ENCODE measurements at places on chromosomes 6 and 20. TPM values are rescaled to one million over a fixed set of nuclear protein-coding genes. Genes with fewer than 3 reads are reported as not detected.

The THBD gene
- total RNA-seq = 44.2 TPM

The IL20RA gene
- 49.2 TPM for total RNA-seq

GRCh38 chr6:96837081-96837971, at the start of gene GPR63:
TSS of gene GPR63 (minus strand) at chr6:96837477. CDS start at chr6:96799731, 37,746 bp downstream.
- H3K4me3 ChIP-seq = peak within 1 kb of the TSS; percentile 62
- peaks cover 5% of the 10 kb centered on the region for H3K4me1 ChIP-seq
- peak within 1 kb of the TSS; percentile 53 for H3K27ac ChIP-seq
- DNase-seq = peak; percentile 52
- no peaks in the 10 kb centered on the region for H3K36me3 ChIP-seq
- H3K27me3 ChIP-seq = no peaks in the 10 kb centered on the region

The LAMA2 gene
- total RNA-seq = 118 TPM

GRCh38 chr6:113908801-113909200, 51.7 kb downstream of the MARCKS start:
- H3K4me1 ChIP-seq = no peaks in the 10 kb centered on the region
- H3K27me3 ChIP-seq = no peaks in the 10 kb centered on the region
- no peak overlapping the region for H3K4me3 ChIP-seq
- H3K36me3 ChIP-seq = no peaks in the 10 kb centered on the region
- DNase-seq = no peak

The LY6G6D gene
- not detected for total RNA-seq

DNA sequence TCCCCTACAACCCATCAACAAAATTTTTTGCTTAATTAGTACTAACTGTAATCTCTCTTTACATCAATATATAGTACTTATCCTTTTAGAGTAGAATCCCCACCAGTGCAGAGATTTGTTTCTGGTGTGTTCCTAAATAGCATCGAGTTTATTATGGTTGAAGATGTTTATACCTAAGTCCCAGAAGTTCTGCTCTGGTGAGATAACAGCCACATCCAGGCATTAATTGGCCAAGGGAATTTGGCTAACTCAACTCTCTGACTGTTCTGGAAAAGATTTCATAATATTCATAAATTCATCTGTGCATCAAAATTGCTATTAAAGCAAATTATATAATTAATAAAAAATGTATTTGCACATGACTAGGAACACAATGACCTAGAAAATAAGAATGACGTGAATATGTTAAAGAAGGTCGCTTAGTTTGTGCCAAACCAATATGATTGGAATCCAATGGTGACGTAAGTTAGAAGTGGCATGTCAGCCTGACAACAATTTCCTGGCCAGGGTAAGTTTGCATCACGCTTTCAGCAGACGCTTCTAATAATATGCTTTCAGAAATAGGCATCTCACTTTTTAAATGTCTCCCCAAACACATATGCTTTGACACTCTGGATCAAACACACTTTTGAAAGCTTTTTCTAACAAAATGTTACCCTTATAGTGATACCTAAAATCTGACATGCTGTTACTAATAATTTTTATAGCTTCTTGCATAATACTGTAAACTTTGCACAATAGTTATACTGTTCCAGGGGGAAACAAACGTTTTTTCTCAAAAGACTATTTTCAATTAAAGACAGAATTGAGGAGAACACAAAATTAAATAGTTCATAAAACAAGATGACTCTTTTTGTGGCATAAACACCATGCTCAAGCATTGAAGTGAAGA, 236.7 kb downstream of the TENT5A start:
- no peaks in the 10 kb centered on the region for H3K27me3 ChIP-seq
- H3K27ac ChIP-seq = no peak overlapping the region
- no peaks in the 10 kb centered on the region for H3K4me1 ChIP-seq
- DNase-seq = no peak

GRCh38 chr6:77040568-77041195, 422.6 kb downstream of the HTR1B start:
- H3K27me3 ChIP-seq = no peaks in the 10 kb centered on the region
- no peak overlapping the region for H3K4me3 ChIP-seq
- H3K36me3 ChIP-seq = no peaks in the 10 kb centered on the region
- no peaks in the 10 kb centered on the region for H3K4me1 ChIP-seq
- DNase-seq = no peak

DNA sequence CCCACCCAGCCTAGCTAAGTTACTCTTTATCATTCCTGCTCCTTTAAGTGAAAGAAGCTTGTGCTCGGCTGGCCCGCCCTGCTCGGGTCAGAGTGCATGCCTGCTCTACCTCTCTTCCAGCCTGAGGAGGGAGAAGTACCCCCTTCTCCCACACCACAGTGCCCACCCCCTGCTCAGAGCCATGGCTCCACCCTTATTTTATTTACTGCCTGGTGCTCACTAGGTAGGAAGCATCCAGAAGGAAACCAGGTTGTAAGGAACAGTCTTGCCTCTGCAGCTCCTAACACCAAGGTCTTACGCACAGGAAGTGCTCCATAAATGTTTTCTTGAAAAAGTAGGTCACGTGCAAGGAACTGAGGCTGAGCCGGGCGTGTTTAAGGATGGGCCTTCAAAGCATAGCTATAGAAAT, 105.7 kb upstream of the SNX9 start:
- DNase-seq = no peak
- H3K36me3 ChIP-seq = no peaks in the 10 kb centered on the region
- no peak overlapping the region for H3K27ac ChIP-seq
- peak overlapping the region; percentile 55 for H3K4me3 ChIP-seq

The GSTA1 gene
- 2.0 TPM for total RNA-seq

DNA sequence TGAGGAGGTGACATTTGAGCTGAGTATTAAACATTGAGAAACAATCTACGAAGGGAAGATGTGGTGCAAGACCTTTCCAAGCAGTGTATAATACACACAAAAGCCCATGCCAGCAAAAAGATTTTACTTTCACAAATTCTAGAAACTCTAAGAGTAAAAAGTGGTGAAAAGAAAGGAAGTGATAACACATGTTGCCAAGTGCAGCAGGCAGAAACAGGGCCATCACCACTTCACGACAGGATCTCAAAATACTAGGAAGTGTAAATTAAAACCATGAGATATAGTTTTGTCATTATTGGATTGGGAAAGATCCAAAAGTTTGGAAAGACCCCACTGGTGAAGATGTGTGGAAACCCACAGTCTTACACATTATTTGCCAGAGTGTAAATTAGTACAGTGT, 1.7 kb upstream of the ENTPD6 start:
- no peaks in the 10 kb centered on the region for H3K36me3 ChIP-seq
- no peak for DNase-seq
- no peaks in the 10 kb centered on the region for H3K27me3 ChIP-seq

DNA sequence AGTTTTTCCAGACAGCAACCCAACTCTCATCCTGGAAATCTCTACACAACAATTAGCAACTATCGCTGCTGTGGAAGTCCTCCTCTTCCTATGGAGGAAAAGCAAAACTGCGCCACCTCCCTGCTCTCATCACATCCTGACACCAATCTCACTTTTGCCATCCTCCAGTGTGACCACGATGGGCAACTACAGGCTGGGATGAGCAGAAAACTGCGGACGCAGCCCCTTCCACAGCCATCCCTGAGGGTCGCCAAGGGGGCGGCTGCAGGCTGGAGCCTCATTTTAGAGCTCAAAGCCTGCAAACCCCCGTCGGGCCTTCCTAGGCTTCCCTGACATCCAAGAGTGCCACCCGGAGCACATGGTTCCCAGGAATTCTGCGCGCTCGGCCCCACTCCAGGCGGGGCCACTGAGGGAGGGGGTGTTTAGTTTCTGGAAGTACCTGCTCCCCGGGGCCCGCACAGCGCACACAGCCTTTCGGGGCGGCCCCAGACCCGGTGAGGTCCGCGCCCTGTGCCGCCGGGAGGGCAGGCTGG, 1.2 kb downstream of the TCFL5 start:
- H3K27me3 ChIP-seq = no peaks in the 10 kb centered on the region
- H3K4me1 ChIP-seq = no peaks in the 10 kb centered on the region
- no peaks in the 10 kb centered on the region for H3K36me3 ChIP-seq
- H3K27ac ChIP-seq = no peak overlapping the region
- H3K4me3 ChIP-seq = peak overlapping the region; percentile 88

DNA sequence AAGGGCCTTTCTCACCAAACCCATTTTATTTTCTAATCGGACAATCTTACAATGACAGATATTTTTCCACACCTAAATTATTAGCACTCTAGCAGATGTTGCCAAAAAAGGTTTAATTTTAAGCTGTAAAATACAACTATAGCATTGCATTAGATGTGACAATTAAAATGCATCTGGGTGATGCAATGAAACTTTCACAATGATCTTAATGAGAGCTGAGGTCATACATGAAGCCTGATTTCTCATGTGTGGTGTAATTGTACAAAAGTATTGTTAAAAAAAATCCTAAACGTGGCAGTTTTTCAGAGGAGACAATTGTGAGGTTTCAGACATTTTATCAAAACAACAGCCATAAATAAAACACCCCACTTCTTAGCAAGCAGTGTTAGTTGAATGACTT, 606.0 kb downstream of the HDGFL1 start:
- no peak for DNase-seq
- no peaks in the 10 kb centered on the region for H3K36me3 ChIP-seq
- H3K27ac ChIP-seq = no peak overlapping the region
- no peak overlapping the region for H3K4me3 ChIP-seq
- no peaks in the 10 kb centered on the region for H3K27me3 ChIP-seq

GRCh38 chr6:100484474-100484873, 19.8 kb upstream of the SIM1 start:
- H3K4me3 ChIP-seq = no peak overlapping the region
- H3K36me3 ChIP-seq = no peaks in the 10 kb centered on the region
- no peaks in the 10 kb centered on the region for H3K4me1 ChIP-seq
- no peaks in the 10 kb centered on the region for H3K27me3 ChIP-seq
- H3K27ac ChIP-seq = no peak overlapping the region

- no peaks in the 10 kb centered on the region for H3K36me3 ChIP-seq
- DNase-seq = no peak
- peaks cover 4% of the 10 kb centered on the region for H3K4me1 ChIP-seq
- no peak overlapping the region for H3K27ac ChIP-seq
- H3K27me3 ChIP-seq = no peaks in the 10 kb centered on the region
These were observed 2.8 kb upstream of the ZCCHC3 start for GRCh38 chr20:294602-295001.

DNA sequence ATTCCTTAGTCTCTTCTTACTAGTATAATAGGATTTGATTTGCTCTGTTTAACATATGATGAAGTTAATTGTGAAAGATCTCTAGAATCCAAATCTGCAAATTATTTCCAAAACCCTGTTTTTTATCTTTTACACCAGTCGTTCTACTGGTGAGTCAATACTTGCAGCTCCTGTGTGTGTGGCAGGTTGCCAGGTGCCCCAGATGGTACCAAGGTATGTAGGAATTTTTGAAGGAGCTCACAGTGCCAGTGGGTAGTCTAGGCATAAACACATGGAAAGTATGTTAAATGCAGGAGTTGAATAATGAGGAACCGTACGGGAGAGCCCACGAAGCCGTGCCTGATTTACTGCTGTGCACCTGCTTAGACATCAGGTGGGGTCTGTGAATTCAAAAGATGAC, 192.2 kb downstream of the FARS2 start:
- H3K36me3 ChIP-seq = no peaks in the 10 kb centered on the region
- H3K4me1 ChIP-seq = no peaks in the 10 kb centered on the region
- H3K4me3 ChIP-seq = no peak overlapping the region
- DNase-seq = no peak

GRCh38 chr20:62571669-62572344, 70.5 kb upstream of the SLCO4A1 start:
- H3K36me3 ChIP-seq = no peaks in the 10 kb centered on the region
- no peak overlapping the region for H3K4me3 ChIP-seq
- H3K4me1 ChIP-seq = no peaks in the 10 kb centered on the region
- H3K27ac ChIP-seq = no peak overlapping the region
- no peak for DNase-seq

DNA sequence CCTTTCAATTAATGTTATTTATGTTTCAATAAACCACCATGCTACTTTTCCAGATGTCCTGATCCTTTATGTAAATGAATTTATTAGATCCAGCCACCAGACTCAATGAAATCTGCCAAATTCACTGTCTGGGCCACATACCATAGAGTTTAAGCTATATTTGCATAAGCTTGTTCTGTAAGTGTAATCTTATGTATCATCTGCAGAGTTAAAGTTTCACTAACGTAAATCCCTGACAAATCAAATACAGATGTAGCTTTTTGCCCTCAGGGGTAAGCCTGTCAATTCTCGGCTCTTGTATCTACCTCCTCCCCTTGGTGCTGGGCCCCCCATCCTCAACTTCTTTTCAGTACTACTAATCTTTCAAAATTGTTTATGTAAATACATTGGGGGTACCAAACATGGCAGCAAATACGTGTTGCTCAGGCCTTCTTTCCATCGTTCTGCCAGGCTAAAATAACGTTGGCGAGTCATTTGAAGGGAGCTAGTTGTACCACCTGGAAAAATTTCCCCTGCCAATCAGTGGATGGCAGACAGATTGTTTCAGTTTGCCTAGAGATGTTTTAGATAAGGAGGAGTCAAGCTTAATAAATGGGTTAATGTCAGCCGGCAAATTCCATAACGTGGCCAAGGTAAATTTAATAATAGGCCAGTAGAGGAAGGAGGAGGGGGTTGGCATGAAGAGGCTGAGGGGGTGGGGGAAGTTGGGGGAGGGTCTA, 79.6 kb downstream of the RPS12 start:
- DNase-seq = no peak
- no peak overlapping the region for H3K4me3 ChIP-seq
- no peaks in the 10 kb centered on the region for H3K27me3 ChIP-seq
- no peaks in the 10 kb centered on the region for H3K4me1 ChIP-seq

The FGD2 gene
- total RNA-seq = 18.6 TPM

The TMEM200A gene
- 4.8 TPM for total RNA-seq

The HLA-DQA1 gene
- 15.0 TPM for total RNA-seq

The TFEB gene
- 18.4 TPM for total RNA-seq

DNA sequence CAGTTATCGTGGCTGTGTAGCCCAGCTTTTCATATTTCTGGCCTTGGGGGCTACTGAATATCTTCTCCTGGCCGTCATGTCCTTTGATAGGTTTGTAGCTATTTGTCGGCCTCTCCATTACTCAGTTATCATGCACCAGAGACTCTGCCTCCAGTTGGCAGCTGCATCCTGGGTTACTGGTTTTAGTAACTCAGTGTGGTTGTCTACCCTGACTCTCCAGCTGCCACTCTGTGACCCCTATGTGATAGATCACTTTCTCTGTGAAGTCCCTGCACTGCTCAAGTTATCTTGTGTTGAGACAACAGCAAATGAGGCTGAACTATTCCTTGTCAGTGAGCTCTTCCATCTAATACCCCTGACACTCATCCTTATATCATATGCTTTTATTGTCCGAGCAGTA, 475 bp downstream of the OR2B6 start:
- H3K4me1 ChIP-seq = no peaks in the 10 kb centered on the region
- H3K36me3 ChIP-seq = no peaks in the 10 kb centered on the region
- H3K4me3 ChIP-seq = no peak overlapping the region
- no peak for DNase-seq

DNA sequence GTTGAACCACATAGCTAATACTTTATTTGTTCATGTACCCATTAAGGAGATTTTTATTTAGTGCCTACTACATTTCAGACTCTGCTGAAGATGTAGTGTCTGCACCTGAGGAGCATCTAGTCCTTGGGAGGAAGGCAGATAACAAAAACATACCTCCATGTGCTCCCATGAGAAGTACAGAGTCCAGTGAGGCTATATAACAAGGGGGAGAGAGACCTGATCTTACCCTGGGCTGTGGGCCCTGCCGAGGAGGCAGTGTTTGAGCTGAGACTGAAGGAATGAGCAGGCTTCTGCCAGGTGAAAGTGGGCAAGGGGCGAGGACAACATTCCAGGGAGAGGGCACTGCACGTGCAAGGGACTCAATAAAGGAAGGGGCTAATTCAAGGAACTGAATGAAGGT, 12.1 kb downstream of the MANBAL start:
- no peaks in the 10 kb centered on the region for H3K27me3 ChIP-seq
- no peaks in the 10 kb centered on the region for H3K36me3 ChIP-seq
- H3K27ac ChIP-seq = no peak overlapping the region
- DNase-seq = no peak
